MM.1S (cell line): ENCODE measurements at places on chromosomes 12 and 14.

DNA sequence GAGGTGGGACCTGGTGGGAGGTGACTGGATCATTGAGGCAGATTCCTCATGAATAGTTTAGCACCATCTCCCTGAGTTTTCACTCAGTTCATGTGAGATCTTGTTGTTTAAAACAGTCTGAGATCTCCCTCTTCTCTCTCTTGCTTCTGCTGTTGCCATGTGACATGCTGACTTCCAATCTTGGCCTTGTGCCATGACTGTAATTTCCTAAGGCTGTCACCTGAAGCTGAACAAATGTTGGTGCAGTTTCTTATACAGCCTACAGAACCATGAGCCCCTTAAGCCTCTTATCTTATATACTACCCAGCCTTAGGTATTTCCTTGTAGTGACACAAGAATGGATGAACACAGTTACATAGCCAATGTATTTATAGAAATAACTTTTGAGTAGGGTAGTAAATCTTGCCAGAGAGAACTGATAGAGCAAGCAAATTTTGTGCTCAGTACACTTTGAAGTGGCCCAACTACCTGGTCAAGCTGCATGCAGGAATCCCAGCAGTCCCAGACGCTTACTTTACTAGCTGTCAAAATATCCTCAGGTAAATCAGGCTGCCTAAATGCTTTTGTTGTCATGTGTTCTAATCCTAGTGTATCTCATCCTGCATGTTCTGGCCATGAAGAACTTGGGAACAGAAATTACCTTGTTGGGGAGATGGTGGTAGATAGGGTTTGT is 445.6 kb upstream of the MIS18BP1 start:
- no peaks in the 10 kb centered on the region for H3K27me3 ChIP-seq
- no peaks in the 10 kb centered on the region for H3K4me1 ChIP-seq
- no peak overlapping the region for H3K27ac ChIP-seq

DNA sequence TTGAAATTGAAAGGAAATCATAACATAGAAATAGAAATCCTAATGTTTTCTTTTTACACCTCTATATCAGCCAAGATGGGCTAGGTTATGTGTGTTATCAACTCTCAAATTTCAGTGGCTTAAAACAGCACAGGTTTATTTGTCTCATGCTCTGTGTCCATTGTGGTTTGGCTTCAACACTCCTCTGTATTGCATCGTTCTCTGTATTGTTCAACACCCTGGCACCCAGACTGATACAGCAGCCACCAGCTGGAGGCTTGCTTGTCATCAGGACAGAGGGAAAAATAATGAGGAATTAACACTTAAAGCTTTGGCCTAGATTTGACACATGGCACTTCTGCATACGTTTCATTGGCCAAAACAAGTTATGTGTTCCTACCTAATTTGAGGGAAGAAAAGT is 234.2 kb upstream of the ARHGAP5 start:
- no peaks in the 10 kb centered on the region for H3K27me3 ChIP-seq
- no peaks in the 10 kb centered on the region for H3K4me1 ChIP-seq
- H3K36me3 ChIP-seq: no peaks in the 10 kb centered on the region
- no peak overlapping the region for H3K4me3 ChIP-seq

DNA sequence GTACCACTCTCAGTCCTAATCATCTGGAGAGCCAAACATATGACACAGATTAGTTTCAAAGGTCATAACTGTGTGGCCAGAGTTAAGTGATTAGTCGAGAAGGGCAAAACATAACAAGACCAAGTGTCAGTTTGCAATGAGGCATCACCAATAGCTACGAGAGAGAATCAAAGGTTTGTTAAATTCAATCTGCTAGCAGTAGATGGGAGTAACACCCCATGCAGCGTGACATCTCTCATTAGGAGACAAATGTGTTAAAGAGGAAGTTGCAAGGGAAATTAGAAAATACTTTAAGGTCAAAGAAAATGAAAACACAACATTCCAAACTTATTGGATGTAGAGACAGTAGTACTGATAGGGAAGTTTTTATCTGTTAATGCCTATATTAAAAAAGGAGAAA is 135.7 kb upstream of the SYT10 start:
- no peaks in the 10 kb centered on the region for H3K27me3 ChIP-seq
- no peaks in the 10 kb centered on the region for H3K4me1 ChIP-seq
- H3K36me3 ChIP-seq: no peaks in the 10 kb centered on the region
- no peak overlapping the region for H3K4me3 ChIP-seq

DNA sequence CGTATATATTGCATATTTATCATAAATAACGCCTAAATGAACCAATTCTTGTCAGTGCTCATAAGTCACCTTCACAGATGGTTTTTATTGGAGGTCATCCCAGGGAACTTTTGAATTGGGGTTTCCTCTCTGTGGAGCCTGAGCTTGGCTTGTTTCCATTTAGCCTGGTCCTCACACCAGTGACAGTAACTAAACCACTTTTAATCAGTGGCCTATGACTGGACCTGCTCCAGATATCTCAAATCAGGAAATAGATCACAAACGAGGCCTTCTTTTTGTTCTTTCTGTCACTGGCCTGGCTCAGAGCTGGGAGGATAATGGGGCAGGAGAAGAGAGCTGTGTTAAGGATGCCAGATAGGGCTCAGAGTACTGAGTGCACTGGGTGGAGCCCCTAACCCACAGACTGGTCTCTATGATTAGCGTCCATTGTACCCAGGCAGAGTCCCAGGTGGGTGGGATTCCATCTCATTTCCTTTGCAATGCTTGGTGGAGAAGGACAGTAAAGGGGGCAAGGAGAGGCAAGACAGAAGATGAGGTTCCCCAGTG is 92.4 kb downstream of the NUAK1 start:
- H3K36me3 ChIP-seq: no peaks in the 10 kb centered on the region
- DNase-seq: no peak
- H3K4me1 ChIP-seq: peaks cover 14% of the 10 kb centered on the region
- no peaks in the 10 kb centered on the region for H3K27me3 ChIP-seq
- no peak overlapping the region for H3K4me3 ChIP-seq
- H3K27ac ChIP-seq: no peak overlapping the region

DNA sequence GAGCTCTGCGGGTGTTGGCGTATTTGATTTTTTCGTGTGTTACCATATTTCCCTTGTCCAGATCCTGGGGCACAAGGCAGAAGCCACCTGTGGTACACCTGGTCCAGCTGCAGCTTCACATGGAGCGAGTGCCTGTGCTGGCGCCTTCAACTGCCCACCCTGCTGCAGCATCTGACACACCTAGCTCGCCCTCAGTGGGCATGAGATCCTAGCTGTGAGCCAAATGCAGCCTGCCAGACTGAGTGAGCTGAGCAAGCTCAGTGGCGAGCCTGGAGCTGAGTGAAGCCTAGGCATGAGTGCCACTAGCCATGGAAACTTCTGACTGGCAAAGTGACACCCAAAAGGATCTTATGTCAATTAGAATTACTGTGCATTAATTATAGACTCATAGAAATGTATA is 1226.8 kb upstream of the FLRT2 start:
- H3K4me3 ChIP-seq: no peak overlapping the region
- no peak overlapping the region for H3K27ac ChIP-seq
- no peaks in the 10 kb centered on the region for H3K36me3 ChIP-seq
- DNase-seq: no peak

DNA sequence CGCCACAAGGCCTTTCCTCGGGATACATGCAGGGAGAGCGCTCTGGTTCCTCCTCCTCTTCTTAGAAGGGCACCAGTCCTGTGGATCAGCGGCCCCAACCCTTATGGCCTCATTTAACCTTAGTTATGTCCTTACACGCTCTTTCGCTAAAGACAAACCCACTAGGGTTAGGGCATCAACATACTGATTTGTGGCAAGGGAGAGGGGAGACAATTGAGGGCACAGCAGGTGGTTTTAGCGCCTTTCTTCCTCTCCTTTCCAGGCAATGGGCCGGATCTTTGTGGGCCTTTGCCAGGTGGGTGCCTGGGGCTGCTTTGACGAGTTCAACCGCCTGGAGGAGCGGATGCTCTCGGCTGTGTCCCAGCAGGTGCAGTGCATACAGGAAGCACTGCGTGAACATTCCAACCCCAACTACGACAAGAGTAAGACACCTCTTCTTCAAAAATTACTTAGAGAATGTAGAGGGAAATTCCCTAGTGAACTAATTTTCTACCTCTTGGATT is 43.6 kb downstream of the DYNC1H1 start:
- no peak for DNase-seq
- H3K4me3 ChIP-seq: no peak overlapping the region
- H3K27me3 ChIP-seq: no peaks in the 10 kb centered on the region
- H3K4me1 ChIP-seq: no peaks in the 10 kb centered on the region
- no peak overlapping the region for H3K27ac ChIP-seq

DNA sequence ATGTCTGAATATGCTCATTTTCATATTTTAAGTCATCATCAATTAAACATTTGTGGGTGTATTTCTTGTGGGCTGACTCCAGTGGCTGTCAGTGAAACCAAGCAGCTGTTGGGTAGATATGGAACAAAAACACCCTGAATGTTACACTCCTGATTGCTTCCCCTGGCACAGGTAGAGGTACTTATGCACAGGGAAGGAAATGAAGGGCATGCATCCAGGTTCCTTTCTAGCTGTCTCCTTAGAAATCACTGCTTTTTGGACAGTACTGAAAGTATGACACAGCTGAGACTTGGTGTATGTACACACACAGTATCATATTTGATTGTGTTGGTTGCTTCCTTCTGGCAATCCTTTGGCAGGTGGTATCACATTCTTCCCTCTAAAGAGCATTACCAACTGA is 1006.7 kb downstream of the DIO2 start:
- H3K36me3 ChIP-seq: no peaks in the 10 kb centered on the region
- H3K4me1 ChIP-seq: no peaks in the 10 kb centered on the region
- H3K27me3 ChIP-seq: no peaks in the 10 kb centered on the region
- DNase-seq: no peak
- H3K4me3 ChIP-seq: no peak overlapping the region
- H3K27ac ChIP-seq: no peak overlapping the region

- no peaks in the 10 kb centered on the region for H3K36me3 ChIP-seq
- H3K4me3 ChIP-seq: no peak overlapping the region
- H3K4me1 ChIP-seq: no peaks in the 10 kb centered on the region
- DNase-seq: no peak
These were observed 9.4 kb upstream of the CCDC175 start for GRCh38 chr14:59585891-59586554.

GRCh38 chr12:104216521-104216924 is 944 bp downstream of the TXNRD1 start:
- DNase-seq: no peak
- no peak overlapping the region for H3K27ac ChIP-seq
- no peaks in the 10 kb centered on the region for H3K36me3 ChIP-seq
- H3K27me3 ChIP-seq: no peaks in the 10 kb centered on the region
- no peak overlapping the region for H3K4me3 ChIP-seq

- DNase-seq: no peak
- H3K4me3 ChIP-seq: no peak overlapping the region
- no peaks in the 10 kb centered on the region for H3K27me3 ChIP-seq
- H3K27ac ChIP-seq: no peak overlapping the region
- no peaks in the 10 kb centered on the region for H3K36me3 ChIP-seq
These were observed 4.5 kb upstream of the FBXW8 start for GRCh38 chr12:116906285-116906684.

DNA sequence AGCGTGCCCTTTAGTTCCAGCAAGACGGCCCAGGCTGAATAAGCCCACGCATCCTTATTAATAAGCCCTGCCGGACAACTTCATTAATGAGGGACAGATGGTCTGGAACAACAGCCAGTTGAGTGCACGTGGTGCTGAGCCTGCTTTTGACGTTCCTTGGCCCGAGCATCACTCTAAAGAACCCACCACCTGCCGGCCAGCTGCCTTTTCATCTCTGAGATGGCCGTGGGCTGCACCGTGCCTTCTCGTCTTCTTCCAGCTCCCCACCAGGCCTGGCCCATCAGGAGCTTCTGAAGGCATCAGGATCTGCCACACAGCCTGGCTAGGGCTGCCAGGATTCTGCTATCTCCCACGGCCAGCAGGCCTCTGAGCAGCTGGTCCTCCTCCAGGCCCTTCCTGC is 80.0 kb downstream of the AACS start:
- no peak overlapping the region for H3K27ac ChIP-seq
- H3K27me3 ChIP-seq: no peaks in the 10 kb centered on the region
- no peak overlapping the region for H3K4me3 ChIP-seq
- no peak for DNase-seq
- peaks cover 2% of the 10 kb centered on the region; the same call in 1 of the 2 replicates for H3K4me1 ChIP-seq
- no peaks in the 10 kb centered on the region for H3K36me3 ChIP-seq

- DNase-seq: no peak
- no peaks in the 10 kb centered on the region for H3K36me3 ChIP-seq
- H3K27me3 ChIP-seq: no peaks in the 10 kb centered on the region
- H3K4me3 ChIP-seq: no peak overlapping the region
- no peak overlapping the region for H3K27ac ChIP-seq
These were observed 211.8 kb downstream of the DACT1 start for GRCh38 chr14:58849601-58850000.

GRCh38 chr12:89721291-89721987 is 12.8 kb upstream of the ATP2B1 start:
- no peaks in the 10 kb centered on the region for H3K36me3 ChIP-seq
- no peak for DNase-seq
- no peak overlapping the region for H3K27ac ChIP-seq
- H3K27me3 ChIP-seq: no peaks in the 10 kb centered on the region
